Natural killer cell treated with Interleukin-12 subunit alpha and Interleukin-12 subunit beta and Interleukin-15 and Interleukin-18, amount 100 ng/mL, for 72 hours (primary cell): ENCODE measurements at places on chromosomes 1 and 21.

DNA sequence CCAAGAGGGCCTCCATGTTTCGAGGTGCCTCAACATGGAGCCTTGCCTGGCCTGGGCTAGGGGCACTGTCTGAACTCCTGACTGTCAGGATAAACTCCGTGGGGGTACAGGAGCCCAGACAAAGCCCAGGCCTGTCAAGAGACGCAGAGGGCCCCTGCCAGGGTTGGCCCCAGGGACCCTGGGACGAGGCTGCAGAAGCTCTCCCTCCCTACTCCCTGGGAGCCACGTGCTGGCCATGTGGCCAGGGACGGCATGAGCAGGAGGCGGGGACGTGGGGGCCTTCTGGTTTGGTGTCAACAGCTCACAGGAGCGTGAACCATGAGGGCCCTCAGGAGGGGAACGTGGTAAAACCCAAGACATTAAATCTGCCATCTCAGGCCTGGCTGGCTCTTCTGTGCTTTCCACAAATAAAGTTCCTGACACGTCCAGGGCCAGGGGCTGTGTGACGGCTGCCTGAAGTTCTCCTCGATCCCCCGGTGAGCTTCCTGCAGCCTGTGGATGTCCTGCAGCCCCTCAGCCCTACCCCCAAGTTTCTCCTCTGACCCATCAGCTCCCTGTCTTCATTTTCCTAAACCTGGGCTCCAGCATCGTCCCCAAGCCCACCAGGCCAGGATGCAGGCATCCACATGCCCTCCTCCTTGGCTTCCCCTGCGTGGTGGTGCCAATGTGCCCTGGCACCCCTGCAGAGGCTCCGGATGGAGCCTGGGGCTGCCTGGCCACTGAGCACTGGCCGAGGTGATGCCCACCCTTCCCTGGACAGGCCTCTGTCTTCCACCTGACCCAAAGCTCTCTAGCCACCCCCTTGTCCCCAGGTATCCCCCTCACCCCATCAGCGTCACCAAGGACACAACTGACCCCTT is 12.8 kb upstream of the LRRC3 start:
- H3K27me3 ChIP-seq = peaks cover 7% of the 10 kb centered on the region
- no peak overlapping the region for H3K4me3 ChIP-seq
- H3K27ac ChIP-seq = no peak overlapping the region
- H3K4me1 ChIP-seq = no peaks in the 10 kb centered on the region
- H3K36me3 ChIP-seq = no peaks in the 10 kb centered on the region
- DNase-seq = no peak

DNA sequence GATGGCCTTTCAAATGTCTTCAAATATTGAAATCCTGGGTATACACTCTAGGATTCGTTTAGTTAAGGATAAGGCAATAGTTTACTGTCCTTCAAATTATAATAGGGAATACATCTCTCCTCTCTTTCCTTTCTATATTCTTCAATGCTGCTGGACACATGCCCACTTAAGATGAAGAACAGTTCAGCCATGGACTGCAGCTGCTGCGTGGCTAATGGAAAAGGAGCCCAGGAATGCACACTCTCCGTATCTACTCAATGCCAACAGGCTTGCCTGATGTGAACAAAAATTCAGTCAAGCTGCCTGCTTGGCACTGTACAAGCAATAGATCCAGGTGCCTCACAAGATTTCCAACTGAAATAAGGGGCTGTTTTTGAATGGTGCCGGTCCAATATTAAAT is 321.2 kb upstream of the LYPLAL1 start:
- no peaks in the 10 kb centered on the region for H3K27me3 ChIP-seq
- no peak overlapping the region for H3K4me3 ChIP-seq

- H3K27me3 ChIP-seq = no peaks in the 10 kb centered on the region
- peak overlapping the region; percentile 99 for H3K4me3 ChIP-seq
- H3K4me1 ChIP-seq = peaks cover 35% of the 10 kb centered on the region
- no peak for DNase-seq
- peak overlapping the region; percentile 98 for H3K27ac ChIP-seq
These were observed 1.3 kb downstream of the SMG5 start for GRCh38 chr1:156281281-156281680.

GRCh38 chr1:90274376-90274775 is 279.5 kb downstream of the ZNF326 start:
- H3K27me3 ChIP-seq = peaks cover 8% of the 10 kb centered on the region
- H3K4me1 ChIP-seq = no peaks in the 10 kb centered on the region
- H3K36me3 ChIP-seq = no peaks in the 10 kb centered on the region
- no peak overlapping the region for H3K4me3 ChIP-seq

- H3K4me1 ChIP-seq = peaks cover 39% of the 10 kb centered on the region
These were observed 55.5 kb upstream of the FOXO6 start for GRCh38 chr1:41305576-41306363.

- no peak for DNase-seq
- no peak overlapping the region for H3K4me3 ChIP-seq
- H3K4me1 ChIP-seq = no peaks in the 10 kb centered on the region
- H3K27me3 ChIP-seq = no peaks in the 10 kb centered on the region
- H3K27ac ChIP-seq = no peak overlapping the region
These were observed 272.9 kb downstream of the TGFB2 start for GRCh38 chr1:218617986-218618385.

DNA sequence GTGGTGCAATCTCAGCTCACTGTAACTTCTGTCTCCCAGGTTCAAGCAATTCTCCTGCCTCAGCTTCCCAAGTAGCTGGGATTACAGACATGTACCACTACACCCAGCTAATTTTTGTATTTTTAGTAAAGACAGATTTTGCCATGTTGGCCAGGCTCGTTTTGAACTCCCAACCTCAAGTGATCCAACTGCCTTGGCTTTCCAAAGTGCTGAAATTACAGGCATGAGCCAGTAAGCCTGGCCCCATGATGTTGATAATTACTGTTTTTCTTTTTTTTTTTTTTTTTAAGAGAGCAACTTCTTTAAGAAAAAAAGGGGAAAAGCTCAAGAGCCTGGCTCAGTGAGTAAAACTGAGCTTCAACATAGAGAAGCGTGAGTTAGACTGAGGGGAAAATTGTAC is 9.6 kb upstream of the SOAT1 start:
- DNase-seq = no peak
- H3K27ac ChIP-seq = no peak overlapping the region
- H3K36me3 ChIP-seq = peaks cover 6% of the 10 kb centered on the region
- peaks cover 7% of the 10 kb centered on the region for H3K27me3 ChIP-seq

GRCh38 chr1:94083681-94084080 is 37.3 kb downstream of the ABCA4 start:
- H3K27me3 ChIP-seq = peaks cover 33% of the 10 kb centered on the region
- H3K27ac ChIP-seq = no peak overlapping the region
- no peak overlapping the region for H3K4me3 ChIP-seq
- H3K4me1 ChIP-seq = no peaks in the 10 kb centered on the region

- DNase-seq = no peak
- no peak overlapping the region for H3K4me3 ChIP-seq
- H3K36me3 ChIP-seq = no peaks in the 10 kb centered on the region
- peaks cover 21% of the 10 kb centered on the region for H3K4me1 ChIP-seq
These were observed 15.3 kb downstream of the MFSD2A start for GRCh38 chr1:39970274-39970673.

DNA sequence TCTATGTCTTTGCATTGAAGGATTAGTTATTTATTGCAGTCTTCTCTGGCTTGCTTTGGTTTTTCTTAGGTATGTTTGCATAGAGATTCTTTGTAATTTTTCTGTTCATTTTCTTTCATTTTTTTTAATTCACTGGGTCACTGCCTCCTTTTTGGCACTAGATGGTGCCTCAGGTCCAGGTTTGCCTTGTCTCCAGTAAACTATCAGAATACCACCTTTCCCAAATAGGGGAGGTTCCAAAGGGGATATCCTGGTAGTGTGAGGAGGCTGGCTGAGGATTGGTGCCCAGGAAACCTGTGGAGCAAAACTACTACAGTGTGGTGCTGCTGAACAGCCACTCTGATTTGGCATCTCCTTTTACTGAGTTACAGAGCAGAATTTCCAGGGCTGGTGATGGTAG is 257.1 kb downstream of the KCTD3 start:
- no peak for DNase-seq
- H3K27me3 ChIP-seq = no peaks in the 10 kb centered on the region
- H3K4me3 ChIP-seq = no peak overlapping the region

DNA sequence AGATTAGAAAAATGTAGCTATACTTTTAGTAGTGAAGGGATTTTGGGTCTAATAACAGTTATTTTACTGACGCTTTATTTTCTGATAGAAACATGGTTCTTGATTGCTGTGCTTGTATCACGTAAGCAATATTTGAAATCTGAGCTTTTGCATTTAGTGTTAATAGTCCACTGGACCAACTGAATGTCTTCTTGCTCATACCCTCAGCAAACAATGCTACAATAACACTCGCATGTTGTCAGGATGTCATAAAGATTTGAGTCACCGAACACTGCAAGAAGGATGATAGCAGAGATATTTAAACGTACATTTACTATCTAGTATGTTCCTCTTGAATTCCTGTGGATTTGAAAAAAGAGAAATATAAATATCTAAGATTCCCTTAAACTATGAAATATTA is 7.5 kb downstream of the DYRK1A start:
- no peaks in the 10 kb centered on the region for H3K36me3 ChIP-seq
- peaks cover 81% of the 10 kb centered on the region for H3K4me1 ChIP-seq
- no peaks in the 10 kb centered on the region for H3K27me3 ChIP-seq
- DNase-seq = no peak
- H3K27ac ChIP-seq = peak overlapping the region; percentile 82

DNA sequence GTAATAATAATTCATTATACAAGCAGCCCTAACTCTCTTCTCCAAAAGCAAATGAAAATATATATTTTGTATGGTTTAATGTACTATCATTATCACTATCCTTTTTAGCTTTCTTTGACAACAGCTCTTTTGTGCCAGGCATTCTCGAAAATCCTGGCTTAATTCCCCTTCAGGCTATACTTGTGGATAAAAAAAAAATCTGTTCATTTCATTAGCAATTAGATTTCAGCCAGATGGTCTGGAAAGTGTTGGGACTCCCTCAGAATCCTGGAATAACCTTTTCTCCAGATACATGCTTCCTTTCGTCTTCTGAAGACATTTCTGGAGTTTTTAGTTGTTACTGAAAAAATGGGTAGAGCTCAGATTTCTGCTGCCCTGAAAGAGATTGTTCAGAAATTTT is 83.4 kb upstream of the PLPPR4 start:
- no peaks in the 10 kb centered on the region for H3K4me1 ChIP-seq
- no peak overlapping the region for H3K27ac ChIP-seq
- DNase-seq = no peak
- H3K4me3 ChIP-seq = no peak overlapping the region
- no peaks in the 10 kb centered on the region for H3K36me3 ChIP-seq

GRCh38 chr1:227424953-227425352 is 106.7 kb upstream of the CDC42BPA start:
- H3K4me3 ChIP-seq = no peak overlapping the region
- no peak for DNase-seq
- no peaks in the 10 kb centered on the region for H3K4me1 ChIP-seq
- no peaks in the 10 kb centered on the region for H3K36me3 ChIP-seq
- no peak overlapping the region for H3K27ac ChIP-seq

DNA sequence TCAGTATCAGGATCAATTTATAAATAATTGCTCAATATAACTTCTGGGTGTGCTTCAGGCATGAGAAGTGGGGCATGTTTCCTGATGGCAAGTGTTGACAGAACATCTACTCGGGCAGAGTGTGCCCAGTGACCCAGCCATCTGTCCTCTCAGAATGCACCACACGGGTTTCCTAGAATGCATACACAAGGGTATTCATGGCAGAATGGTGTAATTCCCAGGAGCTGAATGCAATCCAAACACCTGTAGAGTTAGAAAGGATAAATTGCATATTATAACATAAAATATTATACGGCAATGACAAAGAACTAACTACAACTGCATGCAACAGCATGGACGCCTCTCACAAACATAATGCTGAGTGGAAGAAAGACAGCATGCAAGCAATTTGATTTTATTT is 391.9 kb downstream of the SIPA1L2 start:
- DNase-seq = no peak
- H3K4me1 ChIP-seq = no peaks in the 10 kb centered on the region
- H3K27ac ChIP-seq = no peak overlapping the region
- peaks cover 35% of the 10 kb centered on the region for H3K27me3 ChIP-seq

- peaks cover 28% of the 10 kb centered on the region for H3K27me3 ChIP-seq
- no peak overlapping the region for H3K4me3 ChIP-seq
- H3K4me1 ChIP-seq = no peaks in the 10 kb centered on the region
- H3K36me3 ChIP-seq = no peaks in the 10 kb centered on the region
These were observed 308.8 kb downstream of the HHIPL2 start for GRCh38 chr1:222239130-222239529.

GRCh38 chr1:236354330-236355147 is 39.5 kb upstream of the EDARADD start:
- no peaks in the 10 kb centered on the region for H3K4me1 ChIP-seq
- H3K27ac ChIP-seq = no peak overlapping the region
- no peak overlapping the region for H3K4me3 ChIP-seq
- H3K27me3 ChIP-seq = peaks cover 8% of the 10 kb centered on the region
- DNase-seq = no peak

- H3K27me3 ChIP-seq = no peaks in the 10 kb centered on the region
- DNase-seq = no peak
- no peaks in the 10 kb centered on the region for H3K36me3 ChIP-seq
- H3K4me1 ChIP-seq = no peaks in the 10 kb centered on the region
- no peak overlapping the region for H3K4me3 ChIP-seq
These were observed 73.7 kb downstream of the ATP1B1 start for GRCh38 chr1:169180174-169180573.

GRCh38 chr1:223188618-223189356 is 45.7 kb upstream of the TLR5 start:
- DNase-seq = no peak
- H3K27me3 ChIP-seq = peaks cover 11% of the 10 kb centered on the region
- H3K4me1 ChIP-seq = peaks cover 29% of the 10 kb centered on the region
- no peak overlapping the region for H3K27ac ChIP-seq
- H3K4me3 ChIP-seq = peak overlapping the region; percentile 47

- no peak overlapping the region for H3K4me3 ChIP-seq
- H3K27me3 ChIP-seq = no peaks in the 10 kb centered on the region
These were observed 23.8 kb upstream of the CPLANE2 start for GRCh38 chr1:16260814-16261213.

DNA sequence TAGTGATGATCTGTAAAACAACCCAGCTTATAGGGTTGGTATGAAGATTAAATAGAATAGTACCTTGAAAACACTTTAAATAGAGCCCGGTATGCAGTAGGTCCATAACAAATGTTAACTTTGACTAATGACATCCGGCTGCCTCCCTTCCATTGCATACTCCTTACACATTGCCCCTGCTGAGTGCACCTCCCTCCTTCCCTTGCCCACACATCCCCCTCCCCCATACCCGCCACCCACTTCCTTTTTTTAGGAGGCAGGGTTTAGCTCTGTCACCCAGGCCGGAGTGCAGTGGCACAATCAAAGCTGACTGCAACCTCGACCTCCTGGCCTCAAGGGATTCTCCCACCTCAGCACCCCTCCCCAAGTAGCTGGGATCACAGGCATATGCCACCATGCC is 24.4 kb upstream of the ZC3H12A start:
- H3K27ac ChIP-seq = peak overlapping the region; percentile 51
- DNase-seq = no peak
- H3K27me3 ChIP-seq = peaks cover 11% of the 10 kb centered on the region
- peak overlapping the region; percentile 25 for H3K4me3 ChIP-seq

- no peak overlapping the region for H3K4me3 ChIP-seq
- H3K27me3 ChIP-seq = peaks cover 14% of the 10 kb centered on the region
- no peaks in the 10 kb centered on the region for H3K36me3 ChIP-seq
- H3K27ac ChIP-seq = no peak overlapping the region
- DNase-seq = no peak
These were observed 11.6 kb downstream of the MYBPH start for GRCh38 chr1:203163891-203164635.
